ENCODE measurements at places on chromosomes 1 and 21. TPM values are rescaled to one million over a fixed set of nuclear protein-coding genes. Genes with fewer than 3 reads are reported as not detected.

The SYTL1 gene
- total RNA-seq, result 2.1 TPM

The ARTN gene
- 0.72 TPM for total RNA-seq

The TPTE gene
- total RNA-seq, result not detected

DNA sequence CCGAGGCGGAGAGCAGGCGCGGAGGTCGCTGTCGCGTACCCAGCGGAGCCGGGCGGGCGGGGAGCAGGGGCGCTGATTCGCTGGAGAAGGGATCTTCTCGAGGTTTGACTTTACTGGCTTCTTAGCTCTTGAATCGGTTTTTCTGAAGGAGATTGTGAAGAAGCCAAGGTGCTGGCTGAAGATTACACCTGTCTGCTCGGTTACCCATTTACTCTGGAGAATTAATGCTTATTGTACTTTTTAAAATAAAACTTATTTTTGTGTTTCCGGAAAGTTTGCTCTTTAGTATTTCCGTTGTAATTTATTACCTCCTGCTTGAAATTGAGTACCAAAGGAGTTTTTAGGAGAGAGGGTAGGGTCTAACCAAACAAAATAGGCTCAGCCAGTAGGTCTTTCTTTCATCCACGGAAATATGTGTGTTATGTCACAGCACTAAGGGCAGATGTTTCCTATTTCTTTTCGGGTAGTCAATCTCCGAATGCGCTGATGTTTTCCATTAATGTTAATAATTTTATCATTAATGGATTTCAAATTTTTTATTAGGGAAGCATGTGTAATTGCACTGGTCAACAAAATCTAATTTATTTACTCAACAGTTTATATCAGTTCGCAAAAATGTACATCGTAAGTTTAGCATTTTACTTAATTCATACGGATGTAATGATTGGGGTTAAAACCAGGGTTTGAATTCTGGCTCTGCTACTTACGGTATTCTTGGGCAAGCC is 510 bp upstream of the GNG5 start:
- no peak for DNase-seq

- peak; percentile 59 for DNase-seq
Observed at GRCh38 chr1:165257969-165258459, 98.5 kb downstream of the LMX1A start.

The CD247 gene
- total RNA-seq, result 2.8 TPM

The LRRIQ3 gene
- total RNA-seq, result 1.4 TPM

Measured in omental fat pad (tissue), 4 donors.